Right hindlimb (tissue), 1 donor: ENCODE measurements at places on chromosomes 7 and 10.

GRCh38 chr7:36312064-36312914 is 77.4 kb upstream of the ANLN start:
- no peak for DNase-seq

- DNase-seq = no peak
Observed at GRCh38 chr10:72490951-72491350, 134.9 kb downstream of the MICU1 start.

DNA sequence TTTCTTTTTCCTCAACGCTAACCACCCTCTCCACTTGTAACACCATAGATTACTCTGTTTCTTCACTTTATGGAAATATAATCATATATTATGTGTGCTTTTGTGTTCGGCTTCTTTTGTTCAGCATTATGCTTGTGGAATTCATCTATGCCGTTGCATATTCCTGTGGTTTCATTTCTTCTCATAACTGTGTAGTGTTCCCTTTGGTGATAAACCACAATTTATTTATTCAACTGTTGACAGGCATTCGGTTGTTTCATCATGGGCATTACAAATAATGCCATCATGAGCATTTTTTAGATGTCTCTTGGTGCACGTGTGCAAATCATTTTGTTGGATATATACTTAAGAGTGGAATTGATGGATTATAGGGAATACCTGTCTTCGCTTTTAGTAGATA is 12.1 kb downstream of the AVL9 start:
- DNase-seq = no peak

DNA sequence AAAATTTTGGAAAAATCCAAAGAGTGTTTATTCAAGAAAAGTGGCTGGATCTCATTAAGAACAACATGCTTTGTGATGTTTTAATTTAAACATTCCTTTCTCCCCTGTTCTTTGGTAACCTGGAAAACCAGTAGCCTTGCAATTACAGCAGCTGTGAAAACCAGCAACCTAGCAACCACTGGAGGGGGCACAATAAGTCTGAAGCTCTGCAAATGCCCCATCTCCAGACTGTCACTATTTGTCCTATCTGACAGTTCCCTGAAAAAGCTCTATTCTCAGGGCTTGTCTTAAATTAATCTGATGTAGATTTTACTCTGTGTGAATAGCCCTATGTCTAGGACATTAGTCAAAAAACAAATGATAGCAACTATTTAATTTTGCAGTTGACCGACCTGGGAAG is 137.6 kb upstream of the THSD7A start:
- DNase-seq = no peak

- DNase-seq = no peak
Observed at GRCh38 chr10:6279540-6280267, 77.0 kb downstream of the PFKFB3 start.

DNA sequence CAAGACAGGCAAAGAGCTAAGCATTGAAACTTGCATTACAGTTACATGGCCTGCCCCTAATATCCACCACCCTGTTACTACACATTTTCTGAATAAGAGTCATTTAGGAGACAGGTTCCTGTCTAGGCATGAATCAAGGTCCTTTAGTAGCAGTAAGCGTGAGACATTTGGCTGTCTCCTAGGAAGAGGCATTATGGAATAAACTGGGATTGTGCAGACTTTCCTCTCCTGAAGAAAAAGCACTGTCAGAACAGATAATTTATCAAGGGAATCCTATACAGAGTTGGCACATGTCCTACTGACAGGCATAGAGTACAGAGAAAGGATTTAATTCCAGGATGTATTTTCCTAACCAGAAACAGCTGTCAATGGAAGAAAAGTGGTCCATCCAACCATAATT is 111.9 kb downstream of the INHBA start:
- no peak for DNase-seq

DNA sequence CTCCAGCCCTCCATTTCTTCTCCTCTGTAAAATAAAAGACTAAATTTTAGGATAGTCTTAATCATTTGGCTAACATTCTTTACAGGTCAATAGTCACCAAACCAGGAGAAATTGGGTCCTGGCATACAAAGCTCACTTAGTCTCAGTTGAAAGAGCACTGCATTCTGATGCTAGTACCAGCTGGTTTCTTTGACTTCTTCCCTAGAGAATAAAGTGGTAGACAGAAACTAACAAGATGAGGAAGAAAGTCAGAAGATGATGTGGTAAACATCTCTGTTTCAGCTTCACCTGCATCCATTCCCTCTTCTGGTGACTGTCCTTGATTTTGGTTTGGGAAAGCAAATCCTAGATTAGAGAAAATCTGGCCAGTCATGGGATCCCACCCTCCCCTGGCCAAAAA is 37.2 kb downstream of the NKX2-3 start:
- no peak for DNase-seq

DNA sequence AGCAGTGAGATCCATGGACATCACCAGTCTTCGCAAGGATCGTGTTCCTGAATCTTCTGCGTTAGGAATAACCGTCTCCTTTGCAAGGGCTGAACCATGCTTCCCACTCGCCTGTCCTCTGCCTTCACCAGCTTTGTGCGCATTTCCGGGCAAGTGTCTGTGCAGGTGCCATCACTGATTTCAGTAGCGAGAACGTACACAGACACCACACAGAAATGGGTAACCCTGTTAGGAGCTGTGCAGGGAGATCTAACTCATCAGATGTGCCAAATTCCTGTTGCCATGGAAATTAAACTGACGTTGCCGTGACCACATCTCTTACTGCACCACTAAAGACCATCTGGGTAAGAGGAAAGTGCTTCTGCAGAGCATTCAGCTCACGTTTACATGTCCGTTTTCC is 146.3 kb downstream of the DIP2C start:
- no peak for DNase-seq

DNA sequence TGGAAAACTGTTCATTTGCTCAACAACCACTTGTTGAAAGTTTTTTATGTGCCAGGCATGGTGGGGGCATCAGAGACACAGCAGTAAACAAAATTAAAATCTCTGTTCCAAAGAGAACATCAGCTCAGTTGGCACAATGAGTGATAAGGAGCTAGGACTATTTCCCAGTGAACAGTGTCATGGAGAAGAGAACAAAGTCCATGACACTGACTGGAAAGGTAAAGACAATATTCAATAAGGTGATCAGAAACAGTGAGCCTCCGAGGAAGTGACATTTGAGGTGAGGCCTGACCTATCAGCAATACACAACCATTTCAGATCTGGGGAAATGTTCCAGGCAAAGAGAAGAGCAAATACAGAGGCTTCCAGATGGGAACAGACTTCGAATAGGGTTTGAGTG is 14.6 kb downstream of the ACSL5 start:
- DNase-seq = no peak

GRCh38 chr7:156178214-156178613 is 366.0 kb upstream of the SHH start:
- DNase-seq = no peak

DNA sequence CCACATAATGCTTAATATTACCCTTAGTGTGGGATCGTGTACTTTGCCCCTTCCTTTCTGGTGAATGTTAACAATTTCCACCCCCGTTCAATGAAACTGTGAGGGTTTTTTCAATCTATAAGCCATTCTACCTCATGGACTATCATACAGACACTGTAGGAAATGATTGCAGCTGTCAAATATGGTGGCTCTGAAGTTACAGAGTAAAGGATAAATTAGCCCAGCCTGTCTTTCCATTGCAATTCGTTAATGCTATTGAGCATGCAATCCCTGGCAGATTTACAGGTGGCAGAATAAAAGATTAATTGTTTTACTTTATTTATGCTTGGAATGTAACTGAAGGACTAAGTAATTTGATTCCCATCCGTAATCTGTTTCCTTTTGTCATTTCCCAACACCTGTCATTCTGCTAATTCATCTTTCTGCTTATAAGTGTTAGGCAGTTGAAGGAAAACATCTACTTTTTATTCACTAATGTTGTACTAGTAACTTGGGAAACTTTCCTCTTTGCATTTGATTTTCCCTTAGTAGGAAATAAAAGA is 1211.6 kb upstream of the LRRN3 start:
- DNase-seq = no peak

DNA sequence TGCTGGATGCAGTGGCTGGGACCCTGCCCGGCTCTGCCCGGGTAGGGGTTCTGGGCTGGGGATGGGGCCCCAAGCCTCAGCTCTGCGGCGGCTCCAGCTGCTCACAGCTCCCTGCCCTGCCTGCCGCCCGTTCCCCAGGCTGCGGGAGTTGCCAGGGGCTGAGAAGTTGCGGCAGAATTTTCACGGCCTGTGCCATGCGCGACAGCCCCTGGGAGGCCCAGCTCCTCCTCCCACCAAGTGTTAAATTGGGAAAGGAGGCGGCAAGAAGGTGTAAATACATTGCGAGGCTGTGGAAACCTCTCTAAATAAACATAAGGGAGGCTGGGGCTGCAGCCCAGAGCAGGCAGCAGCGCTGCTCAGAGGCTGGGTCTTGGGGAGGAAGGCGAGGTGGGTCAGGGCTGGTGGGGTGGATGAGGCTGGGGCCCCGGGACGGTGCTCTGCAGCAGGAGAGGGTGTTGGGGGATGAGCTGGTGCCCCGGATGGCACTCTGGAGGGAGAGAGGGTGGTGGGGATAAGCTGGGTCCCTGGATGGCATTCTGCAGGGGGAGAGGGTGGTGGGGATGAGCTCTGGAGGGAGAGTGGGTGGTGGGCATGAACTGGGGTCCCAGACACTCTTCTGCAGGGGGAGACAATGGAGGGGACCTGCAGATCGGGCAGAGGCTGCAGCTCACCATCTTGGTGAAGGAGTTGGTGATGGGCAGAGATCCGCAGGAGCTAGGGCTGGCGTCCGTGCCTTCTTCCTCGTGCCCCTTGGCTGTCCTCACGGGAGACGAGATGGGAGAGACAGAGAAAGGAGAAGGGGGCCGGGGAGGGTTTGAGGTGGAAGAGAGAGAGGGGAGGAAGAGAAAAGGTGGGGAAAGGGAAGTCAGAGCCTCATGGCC is 85.5 kb upstream of the GNA12 start:
- DNase-seq = peak; percentile 5

DNA sequence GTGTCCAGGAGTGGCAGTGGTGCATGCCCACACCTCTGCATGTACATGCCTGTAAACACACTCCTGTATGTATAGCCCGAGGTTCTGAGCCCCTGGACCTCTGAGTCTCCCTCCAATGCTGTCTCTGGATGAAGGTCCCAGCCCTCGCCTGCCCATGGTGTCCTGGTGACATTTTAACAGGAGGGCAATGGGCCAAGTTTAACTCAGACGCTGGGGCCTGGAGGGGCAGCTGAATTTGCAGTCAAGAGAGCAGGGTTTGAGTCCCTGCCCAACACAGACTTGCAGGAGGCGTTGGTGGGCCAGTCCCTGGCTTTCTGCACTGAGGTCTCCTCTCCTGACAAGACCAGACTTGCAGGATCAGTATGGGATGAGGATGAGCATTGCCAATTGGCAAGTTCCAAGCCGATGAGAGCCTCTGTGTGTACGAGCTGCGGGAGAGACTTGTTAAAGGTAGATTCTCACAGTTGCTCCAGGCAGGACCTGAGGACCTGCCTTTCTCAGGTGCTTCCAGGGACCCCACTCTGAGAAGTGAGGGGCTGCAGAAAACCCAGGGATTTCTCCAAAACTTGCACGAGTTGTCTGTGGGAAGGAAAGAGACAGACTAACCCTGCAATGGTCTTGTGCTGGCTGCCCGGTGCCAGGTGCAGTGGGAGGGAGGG is 141.9 kb downstream of the ELFN1 start:
- no peak for DNase-seq

- no peak for DNase-seq
Observed at GRCh38 chr7:88312061-88312663, 5.5 kb upstream of the STEAP4 start.

DNA sequence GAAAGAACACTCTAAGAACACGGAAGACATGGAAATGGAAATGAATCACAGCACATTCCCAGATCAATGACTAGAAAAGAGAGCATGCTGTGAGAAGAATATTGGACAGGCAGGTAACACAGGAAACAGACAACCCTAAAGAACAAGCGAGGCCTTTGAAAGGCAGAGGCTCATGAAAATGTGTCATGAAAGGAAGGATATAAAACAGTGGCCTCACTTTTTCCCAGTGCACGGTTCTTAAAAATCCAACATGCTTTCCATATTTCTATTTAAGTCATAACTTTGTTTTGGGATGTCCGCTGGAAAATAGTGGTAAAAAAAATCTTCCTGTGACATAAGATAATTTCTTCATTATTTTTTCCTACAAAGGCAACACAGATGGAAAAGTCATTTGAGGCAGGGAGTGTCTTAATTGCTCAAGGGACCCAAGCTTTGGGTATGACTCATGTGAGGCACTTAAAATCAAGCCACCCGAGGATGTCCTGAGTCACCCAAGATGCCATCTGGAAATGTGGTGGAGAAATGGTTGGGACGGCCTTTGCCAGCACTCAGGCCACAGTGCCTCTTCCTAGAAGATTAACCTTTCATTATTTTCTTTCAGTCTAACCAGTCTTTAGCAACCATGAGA is 17.0 kb downstream of the ITIH5 start:
- no peak for DNase-seq

DNA sequence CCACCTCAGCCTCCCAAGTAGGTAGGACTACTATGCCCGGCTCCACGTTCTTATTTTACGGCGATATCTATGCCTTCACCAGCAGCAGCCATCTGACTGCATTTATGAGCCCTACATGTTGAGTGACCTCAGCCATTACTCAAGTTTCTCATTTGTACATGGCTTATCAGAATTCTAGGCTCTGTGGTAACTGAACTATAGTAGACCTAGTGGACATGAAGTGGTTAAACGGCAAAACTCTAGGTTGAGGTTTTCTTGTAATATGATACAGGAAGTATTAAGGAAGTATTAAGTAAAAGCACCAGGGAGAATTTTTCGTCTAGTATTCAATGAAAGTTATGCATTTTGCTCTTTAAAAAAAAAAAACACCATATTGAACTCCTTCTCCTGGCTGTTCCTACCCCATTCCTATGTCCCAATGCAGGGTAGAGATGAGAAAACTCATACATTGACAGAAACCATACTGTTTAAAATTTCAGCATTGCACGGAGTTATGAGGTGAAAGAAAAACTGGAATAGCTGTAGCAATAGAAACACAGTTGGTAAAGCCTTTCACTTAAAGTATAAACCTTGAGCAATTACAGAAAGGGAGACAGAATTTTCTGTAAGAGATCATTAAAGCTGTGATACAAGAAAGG is 39.8 kb upstream of the EPC1 start:
- no peak for DNase-seq

DNA sequence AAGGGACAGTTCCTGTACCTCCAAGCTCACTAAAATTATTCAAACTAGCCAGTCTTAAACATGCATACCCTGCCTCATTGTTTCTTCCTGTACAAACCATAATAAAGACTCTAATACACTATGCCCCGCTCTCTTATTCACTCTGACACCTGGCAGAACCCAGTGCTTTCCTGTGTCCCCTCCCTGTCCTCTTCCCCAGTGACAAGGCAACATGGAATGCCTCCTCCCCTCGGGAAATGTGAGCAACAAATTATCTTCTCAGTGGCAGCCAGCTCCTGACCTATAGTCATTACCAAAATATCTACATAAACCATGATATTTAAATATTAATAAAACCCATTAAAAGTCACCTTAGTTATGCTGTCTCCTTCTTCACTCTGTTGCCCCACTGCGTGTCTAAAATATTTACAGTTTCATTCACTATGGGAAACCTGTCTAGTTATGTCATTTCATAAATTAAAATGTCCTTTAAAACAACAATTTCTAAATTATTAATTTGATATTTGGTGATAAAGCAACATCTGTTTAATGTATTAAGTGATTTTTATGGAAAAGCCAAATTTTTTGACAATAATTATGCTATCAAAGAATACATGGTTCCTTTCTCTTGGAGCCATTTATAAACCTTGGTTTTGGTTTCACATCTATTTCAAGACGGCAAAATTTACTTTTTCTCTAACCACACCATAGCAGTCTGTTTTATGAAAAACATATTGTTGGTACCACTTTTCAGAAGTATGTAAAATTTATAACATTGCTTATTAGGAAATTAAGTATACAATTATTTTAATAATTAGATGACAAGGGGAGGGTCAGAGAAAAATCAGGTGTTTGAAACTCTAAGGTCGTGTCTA is 1355.2 kb downstream of the XPNPEP1 start:
- no peak for DNase-seq
